ENCODE measurements at places on chromosomes 1 and 21. TPM values are rescaled to one million over a fixed set of nuclear protein-coding genes. Genes with fewer than 3 reads are reported as not detected.

Gene BMP8B
- 1.0 TPM for total RNA-seq

Gene NT5C1A
- not detected for total RNA-seq

Gene ZMYND12
- 9.1 TPM for total RNA-seq

GRCh38 chr1:49765034-49765433 is 258.7 kb downstream of the AGBL4 start:
- no peak overlapping the region for H3K4me3 ChIP-seq
- no peak overlapping the region for H3K27ac ChIP-seq
- no peaks in the 10 kb centered on the region for H3K36me3 ChIP-seq

DNA sequence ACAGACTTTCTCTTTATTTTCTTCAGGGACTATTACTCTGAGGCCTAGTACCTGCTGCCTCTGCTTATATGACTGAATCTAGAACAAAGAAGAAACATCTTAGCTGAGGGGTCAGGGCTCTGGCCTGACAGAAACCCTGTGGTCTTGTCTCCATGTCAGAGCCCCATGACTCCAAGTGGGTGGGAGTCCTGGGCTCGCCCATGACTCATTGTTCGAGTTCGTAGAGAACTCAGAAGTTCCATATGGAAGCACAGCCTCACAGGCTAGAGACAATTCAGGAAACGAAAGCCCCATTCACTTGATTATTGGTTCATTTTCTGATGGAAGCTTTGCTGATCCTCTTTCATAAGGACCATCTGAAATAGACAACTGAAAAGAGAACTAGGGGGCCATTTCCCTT is 73.2 kb downstream of the CD58 start:
- peaks cover 2% of the 10 kb centered on the region for H3K4me1 ChIP-seq
- no peaks in the 10 kb centered on the region for H3K36me3 ChIP-seq
- no peaks in the 10 kb centered on the region for H3K27me3 ChIP-seq
- no peak overlapping the region for H3K4me3 ChIP-seq
- peak overlapping the region; percentile 15 for H3K27ac ChIP-seq
- DNase-seq, result no peak

DNA sequence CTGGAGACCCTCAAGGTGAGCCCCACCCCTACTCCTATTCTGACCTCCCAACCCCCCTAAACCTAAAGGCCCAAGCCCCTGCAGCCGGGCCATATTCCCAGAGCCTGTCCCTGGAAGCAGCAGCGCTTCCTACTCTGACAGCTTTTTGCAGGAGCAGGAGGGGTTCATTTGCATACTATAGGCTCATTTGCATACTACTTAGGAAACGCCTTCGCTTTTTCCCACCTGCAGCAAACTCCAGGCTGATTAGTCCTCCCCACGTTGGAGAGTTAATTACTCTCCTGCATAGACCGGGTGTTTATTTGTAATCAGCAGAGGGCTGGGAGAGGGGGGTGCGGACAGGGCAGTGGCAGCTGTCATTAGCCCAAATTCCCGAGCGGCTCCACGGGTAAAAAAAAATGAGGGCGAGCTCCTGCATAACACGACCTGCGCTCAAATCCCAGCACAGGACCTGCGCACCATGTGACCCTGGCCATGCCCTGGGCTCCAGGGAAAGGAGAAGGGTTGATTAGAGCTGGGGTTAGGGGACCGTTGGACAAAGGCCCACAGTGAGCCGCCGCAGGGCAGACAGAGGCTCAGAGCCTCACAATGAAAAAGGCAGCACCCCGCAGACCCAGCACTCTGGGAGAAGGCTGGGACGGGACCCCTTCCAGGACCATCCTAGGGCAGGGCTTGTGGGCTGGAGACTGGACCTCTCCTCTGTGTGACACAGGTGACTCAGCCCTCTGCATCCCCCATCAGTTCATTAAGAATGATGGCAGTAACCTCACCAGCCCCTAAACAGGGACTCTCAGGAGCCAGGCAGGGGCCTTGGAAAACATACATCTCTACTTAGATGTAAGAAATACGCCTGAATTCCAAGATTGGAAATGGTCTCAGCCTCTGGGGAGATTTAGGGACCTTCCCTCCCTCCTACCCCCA is 9.9 kb upstream of the C1QA start:
- H3K4me3 ChIP-seq, result no peak overlapping the region
- H3K27ac ChIP-seq, result no peak overlapping the region
- H3K27me3 ChIP-seq, result no peaks in the 10 kb centered on the region

DNA sequence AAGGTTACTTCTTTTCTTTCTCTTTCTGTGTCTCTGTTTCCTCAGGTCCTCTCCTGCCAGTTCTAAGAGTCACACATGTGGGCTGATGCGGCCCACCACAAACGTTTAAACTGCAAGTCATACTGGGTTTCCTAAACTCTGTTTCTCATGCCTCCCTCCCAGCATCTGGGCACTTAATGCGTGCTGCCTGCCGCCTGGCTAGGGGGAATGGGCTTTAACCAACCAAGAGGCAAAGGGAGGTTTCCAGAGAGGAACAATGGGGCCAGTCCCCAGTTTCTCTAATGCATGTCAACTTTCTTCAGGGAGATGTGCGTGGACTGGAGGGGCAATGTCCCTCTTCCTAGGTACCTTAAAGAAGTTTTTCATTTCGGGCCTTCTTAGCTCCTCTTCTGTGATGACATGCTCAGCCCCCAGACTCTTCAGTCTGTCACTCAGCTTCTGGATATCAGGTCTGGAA is 19.9 kb upstream of the SRSF4 start:
- H3K36me3 ChIP-seq, result peaks cover 21% of the 10 kb centered on the region
- DNase-seq, result no peak
- H3K27me3 ChIP-seq, result no peaks in the 10 kb centered on the region
- no peak overlapping the region for H3K27ac ChIP-seq
- peaks cover 3% of the 10 kb centered on the region for H3K4me1 ChIP-seq

DNA sequence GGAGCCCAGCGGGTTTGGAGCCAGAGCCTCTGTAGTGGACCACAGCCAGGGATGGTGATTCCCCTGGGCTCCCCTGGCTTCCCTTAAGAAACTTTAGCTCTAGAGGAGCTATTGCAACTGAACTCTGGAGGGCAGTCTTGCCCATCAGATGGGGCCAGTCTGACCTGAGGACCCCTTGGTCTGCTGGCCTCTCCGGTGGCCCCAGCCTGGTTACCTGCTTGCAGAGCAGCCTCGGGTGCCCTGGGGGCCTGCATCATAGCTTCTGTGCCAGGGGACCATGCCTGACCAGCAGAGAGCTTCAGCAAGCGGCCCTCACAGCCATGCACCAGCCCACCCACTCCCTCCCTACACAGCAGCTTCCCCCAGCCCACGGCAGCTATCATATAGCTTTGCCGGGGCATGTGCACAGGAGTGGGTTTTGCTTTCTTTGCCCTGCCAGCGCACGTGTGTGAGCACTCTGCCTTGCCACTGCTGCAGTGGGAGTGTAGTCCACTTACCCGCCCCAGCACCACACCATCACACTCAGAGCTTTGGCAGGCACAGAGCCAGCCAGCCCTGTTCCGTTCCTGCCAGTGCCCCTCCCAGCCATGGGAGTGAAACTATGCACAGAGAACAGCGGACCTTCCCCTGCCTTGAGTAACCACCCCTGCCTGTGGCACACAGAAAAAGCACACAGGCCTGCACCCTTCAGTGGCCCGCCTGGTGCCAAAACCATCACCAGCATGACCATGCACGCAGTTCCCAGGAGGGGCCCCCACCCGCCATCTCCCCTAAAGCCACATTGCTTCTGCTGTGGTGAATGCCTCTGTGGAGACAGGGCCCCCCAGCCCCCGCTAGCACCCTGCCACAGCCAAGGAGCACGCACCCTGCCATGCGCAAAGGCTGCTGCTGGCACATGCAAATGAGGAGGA is 442.9 kb upstream of the NEGR1 start:
- H3K36me3 ChIP-seq, result no peaks in the 10 kb centered on the region
- H3K4me3 ChIP-seq, result no peak overlapping the region
- no peak overlapping the region for H3K27ac ChIP-seq
- H3K4me1 ChIP-seq, result no peaks in the 10 kb centered on the region
- H3K27me3 ChIP-seq, result no peaks in the 10 kb centered on the region

DNA sequence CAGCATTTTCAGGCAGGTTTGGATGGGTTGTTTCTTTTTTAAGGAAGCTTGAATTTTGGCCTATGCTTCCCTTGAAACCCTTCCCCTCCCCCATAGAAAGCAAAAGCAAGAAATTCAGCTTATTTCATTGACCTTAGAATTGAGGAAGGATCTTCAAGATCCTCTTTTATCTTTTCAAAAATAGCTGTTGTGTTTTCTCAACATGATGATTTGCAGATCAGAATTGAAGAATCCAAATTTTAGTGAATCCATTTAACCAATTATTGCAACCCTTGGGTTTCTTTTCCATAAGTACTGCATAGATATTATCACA is 73.7 kb downstream of the LRRC8C start:
- DNase-seq, result no peak
- H3K27ac ChIP-seq, result no peak overlapping the region
- H3K4me3 ChIP-seq, result no peak overlapping the region
- H3K4me1 ChIP-seq, result no peaks in the 10 kb centered on the region

GRCh38 chr1:245054507-245055270 is 100.1 kb upstream of the KIF26B start:
- no peak for DNase-seq
- H3K27ac ChIP-seq, result no peak overlapping the region
- H3K4me1 ChIP-seq, result peaks cover 14% of the 10 kb centered on the region
- H3K4me3 ChIP-seq, result no peak overlapping the region

GRCh38 chr1:167784876-167785550 is 63.2 kb downstream of the MPZL1 start:
- H3K4me3 ChIP-seq, result no peak overlapping the region
- DNase-seq, result no peak

GRCh38 chr1:177310326-177310725 is 139.6 kb downstream of the BRINP2 start:
- H3K4me1 ChIP-seq, result no peaks in the 10 kb centered on the region
- no peaks in the 10 kb centered on the region for H3K36me3 ChIP-seq
- DNase-seq, result no peak

Data from lung (tissue), 17 donors.